ENCODE measurements at places on chromosomes 3 and 15. TPM values are rescaled to one million over a fixed set of nuclear protein-coding genes. Genes with fewer than 3 reads are reported as not detected.

The SETD5 gene
- total RNA-seq, result 72.4 TPM

The LRRC31 gene
- not detected for total RNA-seq

DNA sequence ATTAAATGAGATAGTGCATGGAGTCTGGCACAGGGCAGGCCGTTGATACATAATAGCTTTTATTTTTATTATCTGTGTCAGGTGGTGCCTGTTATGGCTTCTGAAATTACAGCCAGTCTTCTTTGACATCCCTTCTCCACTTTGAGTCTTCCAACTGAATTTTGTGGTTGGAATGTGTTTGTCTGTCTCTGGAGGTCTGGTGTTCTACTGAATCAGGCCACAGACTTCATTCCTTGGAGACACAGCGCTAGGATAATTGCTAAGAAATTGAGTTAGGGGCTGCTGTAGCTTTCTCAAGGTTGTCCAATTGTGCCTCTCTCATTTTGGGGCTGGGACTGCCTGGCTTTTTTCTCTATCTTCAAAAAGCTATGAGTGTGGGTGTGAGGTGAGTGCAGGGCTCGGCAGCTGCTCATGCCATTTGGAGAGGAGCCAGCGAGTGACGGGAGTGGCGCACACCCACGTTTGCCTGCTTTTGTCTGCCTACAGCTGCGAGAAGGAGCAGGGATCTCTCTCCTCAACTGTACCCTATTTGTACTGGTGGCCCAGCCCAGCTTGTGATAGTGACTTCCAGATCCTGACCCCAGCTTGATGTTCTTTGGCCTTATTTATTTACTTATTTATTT lies 49.8 kb upstream of the SYN2 start:
- no peak overlapping the region for H3K27ac ChIP-seq
- H3K4me3 ChIP-seq, result no peak overlapping the region
- no peaks in the 10 kb centered on the region for H3K36me3 ChIP-seq

- H3K27ac ChIP-seq, result no peak overlapping the region
- H3K36me3 ChIP-seq, result no peaks in the 10 kb centered on the region
- H3K4me1 ChIP-seq, result peaks cover 10% of the 10 kb centered on the region
- H3K4me3 ChIP-seq, result no peak overlapping the region
- no peak for DNase-seq
These were observed 448.6 kb upstream of the PROK2 start for GRCh38 chr3:72233571-72233970.

The PLXND1 gene
- 0.52 TPM for total RNA-seq

Data from Karpas-422 (cell line).